ENCODE measurements at places on chromosomes 6 and 20.

- no peak for DNase-seq
Measured at GRCh38 chr6:56445818-56446217, 196.9 kb downstream of the DST start.

GRCh38 chr20:39568109-39568508 is 606.0 kb downstream of the DHX35 start:
- no peak for DNase-seq

DNA sequence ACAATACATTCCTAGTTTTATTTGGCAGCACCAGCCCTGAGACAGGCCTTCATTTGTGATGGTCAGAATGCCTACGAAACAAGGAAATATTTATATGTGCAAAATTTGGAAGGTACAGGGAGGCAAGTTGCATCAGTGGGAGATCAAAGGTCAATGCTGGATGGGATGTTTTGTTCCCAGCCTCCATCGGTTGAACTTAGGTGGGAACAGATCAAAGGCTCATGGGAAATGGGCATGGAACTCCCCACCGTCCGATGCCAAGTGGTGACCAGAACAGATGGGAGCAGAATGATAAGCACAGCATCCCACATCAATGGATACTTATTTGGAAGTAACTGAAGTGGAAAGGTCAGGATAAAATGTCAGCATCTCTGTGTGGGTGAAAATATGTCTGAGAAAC is 177.7 kb upstream of the TNFAIP3 start:
- DNase-seq: no peak

DNA sequence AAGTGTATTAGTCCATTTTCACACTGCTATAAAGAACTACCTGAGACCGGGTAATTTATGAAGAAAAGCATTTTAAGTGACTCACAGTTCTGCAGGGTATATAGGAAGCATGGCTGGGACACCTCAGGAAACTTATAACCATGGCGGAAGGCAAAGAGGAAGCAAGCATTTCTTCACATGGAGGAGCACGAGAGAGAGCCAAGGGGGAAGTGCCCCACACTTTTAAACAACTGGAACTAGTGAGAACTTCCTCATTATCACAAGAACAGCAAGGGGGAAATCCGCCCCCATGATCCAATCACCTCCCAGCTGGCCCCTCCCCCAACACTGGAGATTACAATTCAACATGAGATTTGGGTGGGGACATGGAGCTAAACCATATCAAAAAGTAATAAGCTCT is 28.3 kb upstream of the B3GAT2 start:
- DNase-seq: no peak

DNA sequence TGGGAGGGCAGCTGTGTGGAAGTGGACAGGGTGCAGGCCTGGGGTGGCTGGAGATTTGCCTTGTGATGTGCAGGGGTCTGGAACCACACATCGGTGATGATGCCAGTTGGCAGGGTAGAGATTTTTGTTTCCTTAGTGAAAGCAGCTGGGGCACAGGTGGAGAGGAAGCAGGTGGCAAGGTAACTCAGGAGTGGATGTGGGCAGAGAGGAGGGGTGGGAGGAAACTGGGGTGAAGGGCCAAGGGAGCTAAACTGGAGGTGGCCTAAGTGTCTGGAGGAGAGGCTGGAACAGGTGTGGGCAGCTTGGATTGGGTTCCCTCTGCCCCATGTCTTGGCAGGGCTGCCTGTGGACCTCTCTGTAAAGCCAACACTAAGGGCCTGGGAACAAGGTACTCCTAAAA is 4.7 kb upstream of the SCUBE3 start:
- DNase-seq: no peak

DNA sequence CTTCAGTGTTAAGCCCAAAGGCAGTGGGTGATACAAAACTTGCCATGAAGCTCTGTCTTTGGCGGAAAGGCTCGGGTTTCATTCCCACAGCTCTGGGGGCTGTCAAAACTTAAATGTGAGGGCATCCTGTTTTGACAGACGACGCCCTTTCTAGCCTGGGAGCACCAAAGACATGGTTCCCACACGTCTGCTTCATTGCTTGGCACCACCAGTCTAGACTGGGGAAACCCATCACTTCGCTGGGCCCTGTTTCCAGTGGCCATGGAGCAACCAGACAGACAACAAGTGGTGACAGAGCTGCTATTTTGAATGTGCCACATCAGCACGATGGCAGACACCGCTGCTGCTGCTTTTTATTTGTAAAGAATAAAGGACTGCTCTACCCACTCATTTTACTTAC is 127.5 kb downstream of the SASH1 start:
- no peak for DNase-seq

DNA sequence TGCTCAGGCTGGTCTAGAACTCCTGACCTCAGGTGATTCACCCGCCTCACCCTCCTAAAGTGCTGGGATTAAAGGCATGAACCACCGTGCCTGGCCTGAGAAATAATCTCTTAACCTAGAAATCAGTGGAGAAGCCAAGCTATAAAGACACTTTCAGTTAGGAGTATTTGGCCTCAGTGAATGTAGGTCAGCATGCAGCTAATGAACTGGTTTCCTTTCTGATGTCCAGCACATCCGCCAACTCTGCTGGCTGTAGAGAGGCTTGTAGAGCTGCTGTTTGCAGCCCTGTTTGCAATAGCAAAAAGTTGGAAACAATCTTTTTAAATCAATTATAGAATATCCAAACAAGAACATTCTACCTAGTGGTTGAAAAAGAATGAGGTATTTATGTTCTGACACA is 42.4 kb upstream of the ELOVL5 start:
- DNase-seq: no peak

- DNase-seq: no peak
Measured at GRCh38 chr6:56481957-56482356, 160.7 kb downstream of the DST start.

- DNase-seq: no peak
Measured at GRCh38 chr6:39824030-39824926, 32.1 kb downstream of the DAAM2 start.

- no peak for DNase-seq
Measured at GRCh38 chr20:20413810-20414281, 45.9 kb downstream of the INSM1 start.

- DNase-seq: no peak
Measured at GRCh38 chr20:34535301-34535840, 19.1 kb downstream of the DYNLRB1 start.

- DNase-seq: no peak
Measured at GRCh38 chr6:109491207-109491938, 8.4 kb upstream of the ZBTB24 start.

All from stimulated activated CD4-positive, alpha-beta T cell treated with anti-CD3 and anti-CD28 coated beads, TNF-alpha, amount 100 ng/mL, for 1 hour (primary cell).